GM12892 (cell line): ENCODE measurements at places on chromosomes 12 and 14.

GRCh38 chr12:108305520-108305919, 33.6 kb downstream of the CMKLR1 start:
- no peak for DNase-seq

DNA sequence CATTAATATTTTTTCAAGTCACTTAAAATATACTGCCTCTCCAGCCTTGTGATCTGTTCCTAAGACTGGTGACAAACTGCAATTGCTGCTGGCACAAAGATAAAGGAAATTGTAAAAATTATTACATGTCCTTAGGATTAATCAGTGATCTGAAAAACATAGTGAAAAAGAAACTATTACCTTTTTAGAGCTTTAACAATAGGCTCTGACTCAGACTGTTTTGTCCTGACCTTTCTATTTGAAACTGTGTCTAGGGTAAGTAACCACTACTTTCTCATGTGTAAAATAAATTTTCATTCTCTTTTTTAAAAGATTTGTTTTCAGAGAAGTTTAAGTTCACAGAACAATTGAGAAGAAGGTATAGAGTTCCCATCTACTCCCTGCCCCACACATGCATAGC, 80.4 kb upstream of the CLEC14A start:
- DNase-seq = no peak

GRCh38 chr12:121926874-121927706, 8.7 kb downstream of the CFAP251 start:
- no peak for DNase-seq

GRCh38 chr12:121255433-121255832, 41.1 kb downstream of the CAMKK2 start:
- no peak for DNase-seq
